ENCODE measurements at places on chromosomes 16 and 17. TPM values are rescaled to one million over a fixed set of nuclear protein-coding genes. Genes with fewer than 3 reads are reported as not detected.

DNA sequence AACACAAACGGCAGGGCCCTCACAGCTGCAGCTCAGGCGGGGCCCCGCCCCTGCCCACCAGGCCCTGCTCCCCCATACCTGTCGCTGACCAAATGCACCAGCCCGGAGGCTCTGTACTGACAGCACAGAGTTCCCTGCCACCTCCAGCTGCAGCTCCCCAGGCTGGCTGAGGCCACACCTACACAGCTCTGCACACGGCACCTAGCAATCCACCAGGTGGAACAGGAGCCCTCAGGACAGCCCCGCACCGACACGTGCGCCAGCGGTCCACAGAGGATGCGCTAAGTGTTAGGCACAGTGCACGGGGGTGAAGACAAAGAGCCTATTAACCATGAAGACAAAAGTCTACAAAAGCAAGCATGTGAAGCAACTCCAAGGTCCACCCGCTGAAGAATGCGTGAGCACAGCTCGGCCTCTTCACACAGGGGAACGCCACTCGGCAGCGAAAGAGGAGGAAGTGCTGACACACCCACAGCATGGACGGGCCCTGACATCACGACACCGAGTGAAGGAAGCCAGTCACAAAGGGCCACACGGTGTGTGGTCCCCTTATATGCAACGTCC is 5.4 kb downstream of the ZCCHC14 start:
- no peak overlapping the region for H3K27ac ChIP-seq
- no peak for DNase-seq
- H3K4me1 ChIP-seq, result peaks cover 85% of the 10 kb centered on the region
- H3K27me3 ChIP-seq, result no peaks in the 10 kb centered on the region

- H3K27ac ChIP-seq, result no peak overlapping the region
- no peak for DNase-seq
- no peaks in the 10 kb centered on the region for H3K36me3 ChIP-seq
Observed at GRCh38 chr17:15882058-15882720, 62.7 kb upstream of the ADORA2B start.

- H3K27me3 ChIP-seq, result peaks cover 17% of the 10 kb centered on the region
Observed at GRCh38 chr16:84808826-84809225, 11.0 kb upstream of the CRISPLD2 start.

DNA sequence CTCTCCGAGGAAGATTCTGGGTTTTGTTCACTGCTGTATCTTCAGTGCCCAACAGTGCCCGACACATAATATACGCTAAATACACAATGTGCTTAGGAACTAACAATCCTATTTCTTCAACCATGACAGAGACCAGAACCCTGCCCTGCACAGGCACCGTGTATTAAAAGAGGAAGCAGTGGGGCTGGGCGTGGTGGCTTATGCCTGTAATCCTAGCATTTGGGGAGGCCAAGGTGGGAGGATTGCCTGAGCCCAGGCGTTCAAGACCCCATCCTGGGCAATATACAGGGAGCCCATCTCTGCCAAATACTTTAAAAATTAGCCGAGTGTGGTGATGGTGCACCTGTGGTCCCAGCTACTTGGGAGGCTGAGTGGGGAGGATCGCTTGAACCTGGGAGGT is 19.3 kb downstream of the ARL2BP start:
- DNase-seq, result no peak
- H3K4me3 ChIP-seq, result no peak overlapping the region
- peaks cover 16% of the 10 kb centered on the region for H3K4me1 ChIP-seq
- H3K27ac ChIP-seq, result no peak overlapping the region
- H3K27me3 ChIP-seq, result no peaks in the 10 kb centered on the region

DNA sequence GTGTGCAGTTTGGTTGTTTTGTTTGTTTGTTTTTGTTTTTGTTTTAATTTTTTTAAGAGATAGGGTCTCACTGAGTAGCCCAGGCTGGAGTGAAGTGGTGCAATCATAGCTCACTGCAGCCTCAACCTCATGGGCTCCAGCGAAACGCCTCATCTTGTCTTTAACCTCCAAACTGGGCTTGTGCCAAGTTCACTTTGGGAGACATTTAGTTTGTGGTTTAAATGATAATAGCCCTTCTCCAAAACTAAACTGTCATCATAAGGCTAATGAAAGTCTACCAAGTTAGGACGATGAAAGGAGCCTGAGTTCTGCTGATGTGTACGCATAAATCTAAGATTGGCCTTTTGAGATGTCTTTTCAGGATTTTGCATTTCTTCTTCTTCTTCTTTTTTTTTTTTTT is 6.5 kb upstream of the CARD14 start:
- no peaks in the 10 kb centered on the region for H3K36me3 ChIP-seq
- H3K27me3 ChIP-seq, result peaks cover 16% of the 10 kb centered on the region
- no peak overlapping the region for H3K27ac ChIP-seq
- no peak overlapping the region for H3K4me3 ChIP-seq

The SYNGR3 gene
- 0.91 TPM for total RNA-seq

DNA sequence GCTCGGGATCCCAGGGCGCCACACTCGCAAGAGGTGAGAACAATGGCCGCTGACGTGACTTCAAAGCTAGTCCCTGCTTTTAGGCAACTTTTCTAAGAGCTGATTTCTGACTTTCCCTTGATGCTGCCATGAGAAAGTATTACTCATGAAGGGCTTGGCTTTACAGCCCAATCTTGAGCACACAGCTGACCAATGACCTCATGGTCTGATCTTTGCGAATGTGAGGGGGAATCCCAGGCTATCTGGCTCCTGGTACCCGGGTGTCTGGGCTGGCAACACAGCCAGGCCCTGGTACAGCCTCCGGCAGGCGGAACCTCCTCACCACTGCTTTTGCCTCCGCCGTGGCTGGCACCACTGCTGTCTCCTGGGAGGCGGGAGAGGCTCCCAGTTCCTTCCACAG is 17.5 kb downstream of the NDUFAF8 start:
- H3K27me3 ChIP-seq, result no peaks in the 10 kb centered on the region
- DNase-seq, result no peak
- H3K4me3 ChIP-seq, result no peak overlapping the region
- H3K27ac ChIP-seq, result no peak overlapping the region
- H3K36me3 ChIP-seq, result peaks cover 14% of the 10 kb centered on the region
- H3K4me1 ChIP-seq, result peaks cover 19% of the 10 kb centered on the region

DNA sequence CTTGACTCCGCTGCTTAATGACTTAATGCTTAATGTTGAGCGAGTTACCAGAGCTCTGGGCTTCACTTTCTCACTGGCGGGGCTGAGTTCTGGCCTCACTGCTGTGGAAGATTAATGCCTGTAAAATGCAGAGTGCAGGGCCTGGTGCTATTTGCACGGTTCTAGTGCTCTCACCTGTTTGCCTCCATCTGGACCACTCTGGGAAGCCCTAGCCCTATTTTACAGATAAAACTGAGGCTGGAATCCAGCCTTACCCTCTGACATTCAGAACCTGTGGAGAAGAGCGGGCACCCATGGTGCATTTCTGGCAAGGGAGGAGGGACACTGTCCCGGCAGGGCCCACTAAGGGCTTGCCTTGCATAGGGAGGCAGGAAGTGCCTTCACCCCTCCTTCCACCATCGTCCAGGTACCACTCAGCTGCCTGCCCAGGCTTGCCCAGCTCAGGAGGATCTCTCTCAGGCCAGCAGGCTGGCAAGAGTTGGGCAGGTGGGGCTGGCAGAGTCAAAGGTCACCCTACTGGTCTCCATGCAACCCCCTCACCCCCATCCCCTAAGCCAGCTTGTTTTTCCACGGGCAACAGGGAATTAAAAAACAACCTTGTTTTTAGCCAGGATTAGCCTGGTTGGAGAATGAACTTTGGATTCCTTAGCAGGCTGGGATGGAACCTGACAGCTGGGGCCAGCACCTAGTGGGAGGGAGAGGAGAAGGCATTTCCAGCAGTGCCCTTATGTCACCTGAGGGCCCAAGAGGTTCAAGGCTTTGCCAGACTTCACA is 4.1 kb upstream of the UBALD1 start:
- no peak overlapping the region for H3K4me3 ChIP-seq
- H3K36me3 ChIP-seq, result no peaks in the 10 kb centered on the region
- DNase-seq, result no peak

DNA sequence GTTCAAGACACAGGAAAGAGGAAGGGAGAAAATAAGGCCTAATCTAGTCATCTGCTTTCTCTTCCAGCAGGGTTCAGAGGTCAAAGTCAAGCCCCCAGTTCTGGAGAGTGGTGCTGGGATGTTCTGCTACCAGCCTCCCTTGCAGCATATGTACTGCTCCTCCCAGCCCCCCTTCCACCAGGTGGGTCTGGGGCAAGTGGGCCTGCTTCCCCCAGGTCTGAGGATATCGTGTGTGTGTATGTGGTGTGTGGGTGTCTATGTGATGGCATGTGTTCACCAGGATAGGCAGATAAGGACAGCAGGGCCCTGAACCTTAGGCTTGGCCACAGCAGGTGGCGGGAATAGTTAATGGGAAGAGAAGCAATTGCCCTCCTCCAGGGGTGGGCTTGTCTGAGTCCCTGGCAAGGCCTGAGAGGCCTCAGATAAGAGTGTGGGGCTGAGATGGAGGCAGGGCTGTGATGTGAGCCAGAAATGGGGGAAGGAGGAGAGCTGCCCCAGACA is 21.1 kb downstream of the FOXN1 start:
- no peaks in the 10 kb centered on the region for H3K36me3 ChIP-seq
- no peak for DNase-seq
- H3K27me3 ChIP-seq, result no peaks in the 10 kb centered on the region
- no peak overlapping the region for H3K4me3 ChIP-seq

The STARD3 gene
- total RNA-seq, result 55.5 TPM

GRCh38 chr17:2214047-2214928 is 89.3 kb downstream of the SMG6 start:
- DNase-seq, result no peak
- no peaks in the 10 kb centered on the region for H3K27me3 ChIP-seq
- H3K4me1 ChIP-seq, result peaks cover 48% of the 10 kb centered on the region
- H3K36me3 ChIP-seq, result peaks cover 4% of the 10 kb centered on the region
- peak overlapping the region; percentile 68 for H3K4me3 ChIP-seq

GRCh38 chr16:58533751-58534470 is 18.6 kb downstream of the SETD6 start:
- H3K27ac ChIP-seq, result no peak overlapping the region
- H3K4me3 ChIP-seq, result no peak overlapping the region
- no peaks in the 10 kb centered on the region for H3K27me3 ChIP-seq
- no peaks in the 10 kb centered on the region for H3K4me1 ChIP-seq

The SECTM1 gene
- 24.1 TPM for total RNA-seq

The SLC35G6 gene
- not detected for total RNA-seq

GRCh38 chr16:84618581-84619460 is 943 bp upstream of the COTL1 start:
- peaks cover 49% of the 10 kb centered on the region for H3K4me1 ChIP-seq
- H3K36me3 ChIP-seq, result no peaks in the 10 kb centered on the region
- DNase-seq, result peak; percentile 91
- no peaks in the 10 kb centered on the region for H3K27me3 ChIP-seq
- no peak overlapping the region for H3K4me3 ChIP-seq

GRCh38 chr16:80924372-80924978 is 82.2 kb downstream of the CMC2 start:
- H3K27ac ChIP-seq, result no peak overlapping the region
- no peaks in the 10 kb centered on the region for H3K36me3 ChIP-seq
- DNase-seq, result no peak
- H3K4me1 ChIP-seq, result no peaks in the 10 kb centered on the region
- no peak overlapping the region for H3K4me3 ChIP-seq
- no peaks in the 10 kb centered on the region for H3K27me3 ChIP-seq

DNA sequence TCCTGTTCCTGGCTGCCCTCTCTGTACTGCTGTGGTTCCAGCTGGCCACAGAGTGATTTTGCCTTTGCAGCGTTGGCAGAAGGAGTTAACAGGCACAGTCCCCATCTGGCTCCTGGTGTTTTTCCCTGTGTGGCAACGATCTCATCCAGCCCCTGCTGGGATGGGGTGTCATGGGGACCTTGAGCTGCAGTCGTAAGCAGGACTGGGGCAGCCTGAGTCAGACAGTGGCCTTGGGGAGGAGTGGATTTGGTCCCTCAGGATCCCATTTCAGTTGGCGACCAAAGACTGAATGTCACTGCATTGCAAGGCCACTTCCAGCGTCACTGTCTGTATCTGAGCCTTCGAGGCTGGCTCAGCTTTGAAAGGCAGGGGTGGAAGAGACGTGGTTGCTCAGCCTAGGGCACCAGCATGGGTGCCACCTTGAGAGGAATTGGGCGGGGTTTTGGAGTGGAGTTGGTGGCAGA is 11.9 kb downstream of the TMEM94 start:
- DNase-seq, result no peak
- H3K4me3 ChIP-seq, result no peak overlapping the region
- peaks cover 3% of the 10 kb centered on the region for H3K4me1 ChIP-seq
- H3K36me3 ChIP-seq, result peaks cover 17% of the 10 kb centered on the region

- DNase-seq, result no peak
- H3K27ac ChIP-seq, result no peak overlapping the region
- no peaks in the 10 kb centered on the region for H3K27me3 ChIP-seq
- no peaks in the 10 kb centered on the region for H3K4me1 ChIP-seq
- no peaks in the 10 kb centered on the region for H3K36me3 ChIP-seq
- no peak overlapping the region for H3K4me3 ChIP-seq
Observed at GRCh38 chr16:9280069-9280466, 188.6 kb downstream of the HAPSTR1 start.

DNA sequence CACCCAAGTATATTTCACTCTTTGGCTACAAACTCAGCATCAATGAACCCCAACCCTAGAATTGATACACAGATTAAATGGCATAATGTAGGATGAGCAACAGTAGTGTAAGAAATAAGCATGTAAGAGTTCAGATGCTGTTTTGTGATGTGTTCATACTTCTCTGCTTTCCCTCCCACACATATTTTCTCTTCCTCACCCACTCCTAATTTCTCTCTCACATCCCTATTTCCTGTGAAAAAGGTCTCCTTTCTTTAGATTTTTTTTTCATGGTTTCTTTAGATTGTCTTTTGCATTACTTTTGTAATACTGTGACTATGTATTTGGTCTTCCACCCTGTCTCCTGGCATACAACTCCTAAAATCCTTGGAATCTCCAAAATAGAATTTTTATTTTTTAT is 21.7 kb downstream of the CREBBP start:
- no peaks in the 10 kb centered on the region for H3K36me3 ChIP-seq
- H3K27me3 ChIP-seq, result no peaks in the 10 kb centered on the region
- no peak for DNase-seq
- H3K4me1 ChIP-seq, result peaks cover 64% of the 10 kb centered on the region

GRCh38 chr17:48373883-48374282 is 56.1 kb downstream of the SKAP1 start:
- peaks cover 25% of the 10 kb centered on the region for H3K27me3 ChIP-seq
- no peak overlapping the region for H3K27ac ChIP-seq
- no peak overlapping the region for H3K4me3 ChIP-seq
- H3K4me1 ChIP-seq, result no peaks in the 10 kb centered on the region

DNA sequence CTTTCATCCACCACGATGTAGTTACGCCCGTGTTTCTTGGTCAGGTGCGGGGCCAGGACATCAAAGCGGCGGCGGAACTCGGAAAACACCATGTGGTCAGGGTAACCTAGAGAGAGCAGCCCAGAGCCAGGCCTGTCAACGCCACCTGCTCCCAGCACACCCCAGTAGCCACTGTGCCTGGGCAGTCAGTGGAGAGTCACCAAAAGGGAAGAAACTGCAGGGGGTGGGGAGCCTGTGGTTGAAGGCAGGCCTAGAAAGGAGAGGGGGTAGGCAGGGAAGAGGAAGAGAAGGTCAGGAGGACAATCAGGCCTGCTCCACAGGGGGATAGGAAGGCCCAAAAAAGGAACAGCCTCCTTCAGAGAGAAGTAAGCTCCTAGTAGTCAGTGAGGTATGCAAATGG is 64.1 kb downstream of the PIPOX start:
- H3K27ac ChIP-seq, result no peak overlapping the region
- no peak overlapping the region for H3K4me3 ChIP-seq
- H3K4me1 ChIP-seq, result peaks cover 6% of the 10 kb centered on the region
- DNase-seq, result no peak
- H3K36me3 ChIP-seq, result peaks cover 30% of the 10 kb centered on the region
